ENCODE measurements at places on chromosomes 3 and 15.

- DNase-seq, result no peak
These were observed 21.1 kb upstream of the SATB1 start for GRCh38 chr3:18446149-18446825.

DNA sequence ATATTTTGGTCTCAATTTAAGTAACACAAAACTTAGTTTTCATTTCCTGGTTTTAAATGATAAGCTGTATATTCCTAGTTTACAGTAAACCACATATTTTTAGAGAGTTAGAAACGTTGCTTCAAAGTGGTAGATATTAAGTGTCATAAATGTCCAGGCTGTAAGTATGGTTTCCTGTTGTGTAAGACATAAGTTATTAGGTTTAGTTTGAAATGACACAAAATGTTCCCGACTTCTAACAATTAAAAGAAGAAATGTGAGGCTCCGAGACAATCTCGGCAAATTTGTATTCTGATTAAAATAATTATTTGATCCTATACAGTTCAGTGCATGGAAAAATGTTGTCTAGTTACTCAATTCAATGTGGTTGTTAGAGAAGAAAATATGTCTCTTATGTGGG, 387.3 kb downstream of the EPHA3 start:
- no peak for DNase-seq

GRCh38 chr3:11601446-11602238, 42.1 kb downstream of the VGLL4 start:
- DNase-seq, result peak; percentile 51

GRCh38 chr15:70453238-70453637, 310.1 kb downstream of the UACA start:
- no peak for DNase-seq

DNA sequence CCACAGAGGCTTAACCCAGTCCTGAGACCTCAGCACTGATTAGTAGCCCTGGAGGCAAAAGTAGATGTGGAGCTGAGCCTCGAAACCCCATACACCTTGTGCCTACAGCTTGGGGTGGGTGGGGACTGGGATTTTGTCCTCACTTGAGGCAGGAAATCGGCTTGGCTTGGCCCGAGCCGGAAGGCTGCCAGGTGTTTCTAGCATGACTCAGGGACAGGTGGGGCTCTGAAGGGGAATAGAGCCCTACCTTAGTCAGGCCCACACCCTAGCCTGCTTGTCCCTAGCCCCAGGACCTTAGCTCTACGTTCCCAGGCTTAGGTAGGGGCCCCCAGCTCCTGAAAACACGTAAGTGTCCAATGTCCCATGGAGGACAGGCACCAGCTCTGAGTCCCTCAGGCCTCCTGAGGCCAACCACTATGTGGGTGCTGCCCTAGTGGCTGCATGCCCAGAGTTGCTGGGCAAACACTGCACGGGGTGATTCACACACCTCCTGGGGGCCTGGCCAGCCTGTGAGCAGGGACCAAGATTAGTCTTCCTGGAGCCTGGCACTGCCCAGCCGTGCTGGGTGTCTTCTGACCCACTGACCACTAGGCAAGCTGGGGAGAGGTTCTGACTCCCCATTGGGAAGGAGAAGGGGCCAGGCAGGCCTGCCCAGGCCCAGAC, 3.1 kb downstream of the MST1R start:
- DNase-seq, result peak; percentile 66

DNA sequence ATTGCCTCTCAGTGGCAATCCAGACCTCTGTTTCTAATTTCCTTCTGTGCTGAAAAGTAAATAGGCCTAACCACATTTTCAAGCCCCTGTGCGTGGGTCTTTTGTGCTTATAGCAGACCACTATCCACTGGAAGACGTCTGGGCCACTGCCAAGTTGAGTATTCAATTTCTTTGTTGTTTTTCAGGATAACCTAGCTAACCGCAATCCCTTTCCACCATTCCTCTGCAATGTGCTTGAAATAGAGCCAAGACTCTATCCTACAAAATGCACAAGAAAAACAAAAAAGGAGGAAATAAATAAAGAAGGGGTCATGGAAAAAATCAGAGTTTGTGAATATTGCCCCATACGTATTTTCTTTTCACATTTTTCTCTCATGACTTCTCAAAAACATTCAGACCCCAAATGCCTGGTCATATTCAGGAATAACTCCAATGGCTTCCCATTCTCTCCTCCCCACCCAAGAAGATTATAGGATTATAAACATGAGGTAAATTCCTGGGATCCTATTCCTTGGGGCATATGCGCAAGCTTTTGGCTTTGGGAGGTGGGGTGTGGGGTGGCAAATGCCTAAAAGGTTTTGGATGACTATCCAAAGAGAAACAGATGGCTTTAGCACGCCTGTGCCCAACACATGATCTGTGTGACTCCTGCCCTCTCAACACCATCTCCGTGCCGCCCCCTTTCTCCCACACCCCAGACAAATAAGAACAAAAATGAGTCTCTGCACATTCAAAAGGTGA, 217.9 kb upstream of the THBS1 start:
- peak; percentile 97 for DNase-seq

DNA sequence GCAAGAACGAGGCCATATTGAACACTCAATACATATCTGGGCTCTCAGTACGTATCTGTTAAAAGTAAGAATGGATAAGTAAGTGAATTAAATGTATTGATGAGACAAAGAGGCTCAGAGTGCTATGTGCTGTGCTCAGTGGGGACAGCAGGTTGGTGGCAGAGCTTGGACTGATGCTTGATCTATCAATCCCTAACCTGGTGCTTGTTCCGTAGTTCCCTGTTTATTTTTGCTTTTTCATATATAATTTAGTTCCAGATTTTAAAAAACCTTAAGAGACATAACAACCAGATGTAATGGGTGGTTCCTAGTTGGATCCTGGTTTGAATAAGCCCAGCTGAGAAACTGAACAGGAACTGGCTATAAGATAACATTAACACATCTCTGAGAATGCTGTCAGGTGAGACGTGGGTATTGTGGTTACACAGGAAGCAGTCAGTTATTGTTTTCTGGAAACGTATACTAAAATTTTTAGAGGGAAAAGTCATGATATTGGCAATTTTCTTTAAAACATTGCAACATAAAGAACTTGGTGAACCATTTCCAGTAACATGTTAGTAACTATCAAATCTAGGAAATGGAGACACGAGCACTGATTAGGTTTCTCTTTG, 120.5 kb downstream of the FOXB1 start:
- no peak for DNase-seq

GRCh38 chr3:37864904-37865303, 3.2 kb downstream of the CTDSPL start:
- DNase-seq, result no peak

Measured in H4 (cell line).